Vagina (tissue), 2 donors: ENCODE measurements at places on chromosomes 6 and 20. TPM values are rescaled to one million over a fixed set of nuclear protein-coding genes. Genes with fewer than 3 reads are reported as not detected.
A peak's percentile ranks its signal among the peaks of the same experiment; 100 is the strongest.

The CCDC170 gene
- 2.0 TPM for total RNA-seq

The ARID1B gene
- 141 TPM for total RNA-seq

DNA sequence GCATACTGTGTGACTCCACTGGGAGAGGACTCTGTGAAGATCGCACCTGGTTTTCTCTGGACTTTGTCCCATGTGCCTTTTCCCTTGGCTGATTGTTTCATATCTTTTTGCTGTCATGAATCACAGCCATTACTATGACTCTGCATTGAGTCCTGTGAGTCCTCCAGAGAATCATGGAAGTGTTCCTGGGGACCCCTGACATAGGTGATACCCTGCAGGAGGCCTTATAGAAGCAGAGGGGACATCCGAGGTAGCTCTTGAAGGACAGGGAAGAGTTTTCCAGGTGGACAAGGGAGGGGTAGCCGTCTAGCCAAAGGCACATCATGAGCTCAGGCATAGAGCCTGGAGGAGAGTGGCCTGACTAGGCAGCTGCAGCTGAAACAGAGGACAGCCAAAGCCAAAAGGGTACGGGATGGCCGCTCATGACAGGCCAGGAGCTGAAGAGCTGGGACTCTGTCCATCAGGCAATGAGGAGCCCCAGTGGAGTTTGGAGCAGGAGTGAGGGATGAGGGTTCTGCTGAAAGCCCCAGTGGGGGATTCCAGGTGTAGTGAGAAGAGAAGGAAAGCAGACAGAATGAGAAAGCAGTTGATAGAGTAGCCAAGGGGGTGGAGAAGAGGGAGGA, 86.6 kb upstream of the TOX2 start:
- no peak overlapping the region for H3K4me3 ChIP-seq
- DNase-seq = peak; percentile 56
- no peaks in the 10 kb centered on the region for H3K27me3 ChIP-seq
- H3K27ac ChIP-seq = no peak overlapping the region

DNA sequence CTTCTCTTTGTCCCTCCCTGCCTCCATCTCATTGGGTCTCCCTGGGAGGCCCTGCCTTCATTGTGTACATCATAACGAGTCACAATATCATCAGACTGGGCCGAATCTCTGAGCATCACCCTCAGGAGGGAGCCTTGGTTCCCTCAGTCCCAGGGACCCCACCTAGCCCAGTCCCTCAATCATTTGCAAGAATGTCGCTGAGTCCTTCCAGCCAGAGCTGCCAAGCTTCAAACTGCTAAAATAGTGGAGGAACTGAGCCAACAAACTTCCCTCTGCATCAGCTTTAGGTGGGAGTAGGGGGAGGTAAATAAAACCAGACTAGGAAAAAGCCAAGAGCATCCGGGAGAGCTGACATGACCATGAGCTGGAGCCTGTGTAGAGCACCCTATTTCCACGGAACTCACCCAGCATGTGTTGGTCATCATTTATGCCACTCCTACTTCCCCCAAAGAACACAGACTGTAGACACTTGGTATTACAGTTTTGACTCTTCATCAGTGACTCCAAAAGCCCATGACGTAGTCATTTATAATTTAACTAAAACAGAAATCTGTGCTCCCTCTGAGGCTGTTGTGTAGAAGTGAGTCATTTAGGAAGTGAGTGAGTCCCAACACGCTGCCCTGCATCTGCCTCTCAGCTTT, 28.8 kb upstream of the IL17A start:
- no peak for DNase-seq
- H3K36me3 ChIP-seq = no peaks in the 10 kb centered on the region
- no peaks in the 10 kb centered on the region for H3K4me1 ChIP-seq

DNA sequence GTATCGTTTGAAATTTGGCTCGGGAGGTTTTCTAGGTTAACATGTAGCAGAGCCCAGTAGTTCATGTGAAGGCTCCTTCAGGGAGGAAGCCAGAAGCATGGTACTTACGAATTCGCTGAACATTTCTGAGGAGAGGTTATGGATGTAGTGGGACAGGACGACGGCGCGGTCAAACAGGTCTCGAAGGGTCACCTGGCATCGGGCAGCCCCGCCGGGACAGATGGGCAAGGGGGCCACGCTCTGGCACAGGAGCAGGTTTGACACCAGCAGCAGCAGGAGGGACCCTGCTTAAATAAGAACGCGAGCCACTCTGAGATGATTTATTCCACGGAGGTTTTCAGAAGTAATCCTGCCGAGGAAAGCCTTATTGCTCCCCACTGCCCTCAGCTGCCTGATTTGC, 2.5 kb downstream of the PRL start:
- no peak for DNase-seq
- no peak overlapping the region for H3K27ac ChIP-seq
- H3K4me3 ChIP-seq = no peak overlapping the region
- no peaks in the 10 kb centered on the region for H3K4me1 ChIP-seq
